ENCODE measurements at places on chromosomes 3 and 15.

DNA sequence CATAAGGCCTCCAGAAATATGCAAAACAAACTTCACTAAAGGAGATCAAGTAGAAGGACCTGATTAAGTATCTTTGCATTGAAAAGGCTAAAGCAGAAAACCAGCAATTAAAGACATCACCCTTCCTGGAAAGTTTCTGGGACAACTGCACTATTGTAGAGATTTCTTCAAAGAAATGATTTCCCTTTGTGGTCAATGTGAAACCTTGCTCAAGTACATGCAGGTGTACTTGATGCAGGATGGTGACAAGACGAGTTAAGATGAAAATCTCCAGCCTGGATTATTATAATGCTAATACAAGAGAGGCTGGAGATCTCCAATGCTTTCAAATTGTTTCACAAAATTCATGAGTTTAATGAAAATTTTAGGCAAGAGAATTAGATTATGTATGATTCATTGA is 208.4 kb downstream of the TIGIT start:
- no peak for DNase-seq

GRCh38 chr15:86591158-86591557 is 511.5 kb downstream of the AGBL1 start:
- DNase-seq: no peak

- no peak for DNase-seq
These were observed 50.0 kb downstream of the CTNNB1 start for GRCh38 chr3:41249318-41249717.

DNA sequence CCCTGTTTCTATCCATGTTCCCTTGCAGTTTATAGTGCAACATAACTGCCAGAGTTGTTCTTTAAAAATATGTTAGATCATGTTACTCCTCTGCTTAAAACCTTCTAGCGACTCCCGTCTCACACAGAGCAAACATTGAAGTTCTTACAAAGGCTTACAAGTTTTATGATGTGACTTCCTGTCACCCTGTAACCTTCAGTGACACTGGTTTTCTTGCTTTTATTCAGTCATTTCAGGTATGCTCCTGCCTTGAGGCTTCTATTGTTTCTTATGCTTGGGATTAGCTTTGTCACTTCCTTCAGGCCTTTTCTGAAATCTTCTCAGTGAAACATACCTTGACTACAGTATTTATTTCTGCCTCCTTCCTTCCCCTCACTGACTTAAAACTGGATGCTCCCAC is 252.1 kb downstream of the DOCK3 start:
- no peak for DNase-seq

DNA sequence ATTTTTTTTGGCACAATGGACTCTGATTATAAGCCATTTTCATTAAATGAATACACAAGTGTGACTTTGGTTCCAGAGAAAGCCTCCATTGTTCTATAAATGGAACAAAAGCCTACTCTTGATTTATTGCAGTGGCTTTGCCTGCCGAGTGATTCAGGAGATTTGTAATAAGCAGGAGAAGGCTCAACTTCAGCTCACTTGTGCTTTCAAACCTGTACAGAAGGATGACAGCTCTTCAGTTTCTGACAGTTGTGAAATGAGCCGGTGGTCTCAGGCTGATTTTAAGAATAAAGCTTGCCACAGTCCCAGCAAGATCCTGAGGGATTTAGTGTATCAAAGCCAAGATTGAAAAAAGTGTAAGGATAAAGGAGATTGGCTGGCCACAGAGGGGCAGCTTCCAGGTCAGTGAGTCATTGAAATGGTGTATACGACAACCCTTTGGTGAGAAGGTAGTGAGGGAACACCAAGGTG is 438.8 kb upstream of the TGFBR2 start:
- DNase-seq: no peak
